ENCODE measurements at places on chromosomes 4 and X.
A peak's percentile ranks its signal among the peaks of the same experiment; 100 is the strongest.

DNA sequence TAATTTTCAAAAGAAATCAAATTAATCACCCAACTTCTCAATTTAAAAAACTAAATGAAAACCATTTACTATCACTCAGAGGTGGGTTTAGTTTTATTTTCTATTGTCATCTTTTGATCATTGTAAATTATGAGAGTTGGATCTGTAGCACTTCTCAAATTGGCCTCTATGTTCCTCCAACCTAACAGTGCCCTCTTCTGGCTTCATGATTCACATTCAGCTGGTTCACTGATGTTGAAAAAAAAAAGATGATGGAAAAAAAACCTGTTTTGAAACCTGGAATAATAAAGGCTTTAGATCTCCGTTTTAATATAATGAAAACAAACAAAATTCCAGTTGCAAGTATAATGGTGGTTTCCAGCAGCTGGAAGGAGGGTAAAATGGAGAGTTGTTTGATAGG, 2.4 kb upstream of the NBDY start:
- no peak for DNase-seq

DNA sequence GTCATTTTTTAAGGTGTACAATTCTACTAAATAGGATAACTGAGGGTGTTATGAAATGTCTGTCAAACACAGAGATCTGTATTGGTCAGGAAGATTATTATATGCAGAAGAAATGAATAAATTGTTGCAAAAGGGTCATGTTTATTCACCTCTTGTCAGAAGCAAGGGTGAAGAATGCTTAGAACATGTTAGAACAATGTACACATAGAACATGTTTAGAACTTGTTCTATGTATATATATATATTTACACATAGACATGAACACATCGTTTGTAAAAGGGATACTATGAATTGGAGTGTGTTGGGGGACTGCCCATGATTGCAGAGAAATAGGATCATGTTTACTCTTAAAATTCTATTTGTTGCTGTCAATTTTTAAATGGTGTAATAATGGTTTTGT, 28.0 kb upstream of the TMEM150C start:
- DNase-seq: no peak

GRCh38 chr4:1258457-1258856, 9.5 kb upstream of the CTBP1 start:
- DNase-seq: no peak

- DNase-seq: no peak
These were observed 5.8 kb downstream of the WAS start for GRCh38 chrX:48689208-48689920.

- no peak for DNase-seq
These were observed 42.9 kb downstream of the RBM47 start for GRCh38 chr4:40586729-40587128.

GRCh38 chrX:103949506-103949905, 12.9 kb upstream of the TMSB15B start:
- no peak for DNase-seq

DNA sequence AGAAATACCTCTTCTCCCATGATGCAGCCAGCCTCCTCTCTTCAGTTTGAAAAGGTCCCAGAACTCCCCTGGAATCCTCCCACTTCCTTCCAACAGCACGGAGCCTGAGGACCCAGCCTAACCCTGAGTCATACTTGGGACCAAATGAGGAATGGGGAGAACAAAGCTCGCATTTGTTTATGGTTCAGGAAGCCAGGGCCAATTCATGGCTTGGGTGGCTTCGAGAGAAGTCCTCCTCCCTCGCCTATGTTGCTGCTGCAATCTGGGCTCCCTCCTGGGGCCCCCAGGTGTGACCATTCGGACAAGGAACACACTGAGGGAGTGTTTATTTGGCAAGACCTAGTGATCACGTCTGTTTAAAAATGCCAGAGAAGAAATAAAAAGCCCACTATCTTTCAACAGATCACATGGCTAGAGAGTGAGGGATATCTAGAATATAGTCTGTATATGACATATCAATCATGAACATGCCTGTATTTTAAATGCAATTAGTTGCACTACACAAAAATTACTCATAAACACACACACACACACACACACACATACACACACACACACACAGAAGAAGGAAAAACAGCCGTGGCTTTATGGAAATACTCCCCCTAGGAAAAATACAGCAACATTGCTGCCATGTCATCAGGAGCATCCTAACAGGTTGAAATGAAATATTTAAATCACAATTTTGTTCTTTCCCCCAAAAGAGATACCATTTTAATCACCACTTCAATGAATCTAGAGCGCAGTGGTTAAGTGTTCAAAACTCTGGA, 155.7 kb upstream of the MAP3K15 start:
- no peak for DNase-seq

- no peak for DNase-seq
These were observed 47.3 kb upstream of the PPARGC1A start for GRCh38 chr4:23937173-23937572.

DNA sequence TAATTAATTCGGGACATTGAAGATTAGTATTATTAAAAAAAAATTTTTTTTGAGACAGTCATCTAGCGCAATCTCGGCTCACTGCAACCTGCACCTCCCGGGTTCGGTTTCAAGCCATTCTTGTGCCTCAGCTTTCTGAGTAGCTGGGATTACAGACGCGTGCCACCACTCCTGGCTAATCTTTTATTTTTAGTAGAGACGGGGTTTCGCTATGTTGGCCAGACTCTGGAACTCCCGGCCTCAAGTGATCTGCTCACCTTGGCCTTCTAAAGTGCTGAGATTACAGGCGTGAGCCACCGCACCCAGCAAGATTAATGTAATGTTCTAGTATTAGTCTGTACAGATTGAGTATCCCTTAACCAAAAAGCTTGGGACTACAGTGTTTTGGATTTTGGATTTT, 32.7 kb downstream of the REST start:
- no peak for DNase-seq

DNA sequence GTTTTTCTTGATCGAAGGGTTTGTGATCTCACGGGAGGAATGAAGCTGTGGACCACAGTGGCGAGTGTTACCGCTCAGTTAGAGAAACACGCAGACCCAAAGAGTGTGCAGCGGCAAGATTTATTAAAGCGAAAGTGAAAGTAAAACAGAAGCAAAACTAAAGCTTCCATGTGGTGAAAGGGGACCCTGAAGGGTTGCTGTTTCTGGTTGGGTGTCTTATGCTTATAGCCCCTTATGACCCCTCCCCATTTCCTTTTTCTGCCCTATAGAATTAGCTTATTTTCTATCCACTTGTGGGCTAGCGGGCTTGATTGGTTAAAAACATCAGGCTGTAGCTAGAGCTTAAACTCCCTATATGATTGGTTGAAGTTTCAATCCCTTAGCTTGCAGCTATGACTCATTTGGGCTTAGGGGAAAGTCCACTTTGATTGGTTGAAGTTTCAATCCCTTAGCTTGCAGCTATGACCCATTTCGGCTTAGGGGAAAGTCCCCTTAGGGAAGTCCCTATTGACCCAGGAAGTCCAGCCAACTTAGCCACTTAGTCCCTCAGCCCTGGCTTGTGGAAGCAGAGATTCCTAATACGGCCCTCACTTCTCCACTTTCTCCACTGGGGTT, 171.2 kb upstream of the NWD2 start:
- DNase-seq: no peak

GRCh38 chrX:18436017-18436416, 10.6 kb downstream of the CDKL5 start:
- no peak for DNase-seq

GRCh38 chrX:111365770-111366325, 46.1 kb downstream of the DCX start:
- no peak for DNase-seq

- DNase-seq: no peak
These were observed 129.8 kb downstream of the GPR143 start for GRCh38 chrX:9635803-9636202.

- DNase-seq: peak; percentile 8
These were observed at the start of gene CLGN for GRCh38 chr4:140427106-140427918. CLGN (minus strand) TSS chr4:140427648; CDS start chr4:140413078, 14,570 bp downstream.

GRCh38 chr4:76696109-76696508, 201.8 kb downstream of the SOWAHB start:
- DNase-seq: no peak

DNA sequence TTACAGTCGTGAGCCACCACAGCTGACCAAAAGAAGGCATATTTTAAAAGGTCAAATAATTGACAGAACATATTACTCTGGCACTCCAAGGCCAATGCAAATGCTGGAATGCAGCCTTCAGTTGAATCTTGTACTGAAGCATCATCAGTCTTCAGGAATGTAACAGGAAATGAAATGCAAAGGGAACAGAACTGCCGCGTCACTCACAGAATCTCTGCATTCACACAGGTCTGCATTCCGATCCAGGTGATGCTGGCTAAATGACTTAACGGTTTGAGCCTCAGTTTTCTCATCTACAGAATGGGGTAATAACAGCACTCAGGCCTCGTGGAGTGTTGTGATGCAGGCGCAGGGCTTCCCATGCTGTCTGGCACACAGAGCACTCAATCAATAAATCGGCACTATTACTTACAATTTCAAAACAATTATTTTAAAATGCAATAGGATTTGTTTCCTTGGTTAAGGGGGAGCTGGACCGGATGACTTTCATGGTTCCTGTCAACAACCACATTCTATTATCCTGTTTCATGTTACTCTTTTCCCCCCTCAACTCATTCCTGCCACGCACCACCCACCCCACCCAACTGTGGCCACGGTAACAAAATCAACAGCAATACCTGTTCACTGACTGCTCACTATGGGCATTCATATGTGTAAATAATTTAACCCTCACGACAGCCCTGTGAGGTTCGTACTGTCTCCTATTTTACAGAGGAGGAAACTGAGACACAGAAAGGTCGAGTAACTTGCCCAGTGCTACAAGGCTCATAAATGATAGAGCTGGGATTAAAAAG, 32.4 kb downstream of the IGFBP7 start:
- DNase-seq: no peak

DNA sequence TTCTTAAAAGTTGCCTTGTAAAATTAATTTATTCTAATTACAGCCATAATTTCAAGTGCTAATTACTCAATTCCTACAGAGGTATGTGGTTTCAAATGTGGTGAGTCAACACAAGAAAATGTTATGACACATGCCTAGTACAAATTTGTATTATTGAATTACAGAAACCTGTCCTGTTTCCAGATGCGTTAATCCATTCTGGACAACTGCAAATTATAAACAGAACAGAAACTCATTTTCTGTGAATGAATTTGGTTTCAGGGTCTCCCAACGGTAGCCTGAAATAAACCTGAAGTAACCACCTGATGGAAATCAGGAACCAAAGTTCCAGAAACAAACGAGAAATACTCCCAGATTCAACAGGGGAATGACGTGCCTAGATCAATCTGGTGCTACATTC, 328.6 kb upstream of the F9 start:
- DNase-seq: no peak

- DNase-seq: no peak
These were observed 162.8 kb downstream of the WDFY3 start for GRCh38 chr4:84803720-84804119.

GRCh38 chr4:138341739-138342415, 99.7 kb upstream of the SLC7A11 start:
- no peak for DNase-seq

- DNase-seq: no peak
These were observed 288.5 kb downstream of the FBXW7 start for GRCh38 chr4:152247271-152247975.

GRCh38 chr4:21819086-21819485, 129.5 kb downstream of the KCNIP4 start:
- no peak for DNase-seq

DNA sequence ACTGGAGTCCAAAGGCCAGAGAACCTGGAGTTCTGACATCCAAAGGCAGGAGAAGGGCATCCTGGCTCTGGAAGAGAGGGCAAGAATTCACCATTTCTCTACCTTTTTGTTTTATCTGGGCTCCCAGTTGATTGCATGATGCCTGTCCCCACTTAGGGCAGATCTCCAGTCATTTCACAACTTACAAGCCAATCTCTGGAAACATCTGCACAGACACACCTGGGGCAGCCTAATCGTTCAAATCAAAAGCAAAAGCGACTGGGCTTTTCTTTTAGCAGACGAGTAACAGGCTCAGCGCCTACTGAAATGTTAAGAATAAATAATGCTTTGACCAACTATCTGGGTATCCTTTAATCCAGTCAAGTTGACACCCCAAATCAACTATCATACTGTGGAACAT, 136.0 kb upstream of the NPY2R start:
- no peak for DNase-seq

DNA sequence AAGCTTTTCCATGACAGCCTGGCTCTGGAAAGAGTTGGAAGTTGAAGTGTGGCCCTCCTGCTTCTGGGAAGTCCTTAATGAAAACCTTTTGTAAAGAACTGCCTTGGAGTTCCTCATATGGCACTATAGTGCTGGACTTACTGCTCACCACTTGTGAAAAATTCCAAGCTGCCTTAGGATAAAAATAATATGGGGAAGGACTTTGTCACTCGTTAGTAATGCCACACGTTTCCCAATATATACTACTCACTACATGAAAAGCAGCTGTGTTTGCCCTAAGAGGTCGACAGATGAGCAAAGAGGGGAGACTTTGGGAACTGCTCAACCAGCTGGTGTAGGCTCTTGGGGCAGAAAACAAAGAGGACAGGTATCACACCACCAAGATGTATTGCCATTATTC, 11.7 kb downstream of the OPHN1 start:
- DNase-seq: no peak

GRCh38 chr4:105455182-105455581, 18.7 kb downstream of the PPA2 start:
- DNase-seq: no peak

DNA sequence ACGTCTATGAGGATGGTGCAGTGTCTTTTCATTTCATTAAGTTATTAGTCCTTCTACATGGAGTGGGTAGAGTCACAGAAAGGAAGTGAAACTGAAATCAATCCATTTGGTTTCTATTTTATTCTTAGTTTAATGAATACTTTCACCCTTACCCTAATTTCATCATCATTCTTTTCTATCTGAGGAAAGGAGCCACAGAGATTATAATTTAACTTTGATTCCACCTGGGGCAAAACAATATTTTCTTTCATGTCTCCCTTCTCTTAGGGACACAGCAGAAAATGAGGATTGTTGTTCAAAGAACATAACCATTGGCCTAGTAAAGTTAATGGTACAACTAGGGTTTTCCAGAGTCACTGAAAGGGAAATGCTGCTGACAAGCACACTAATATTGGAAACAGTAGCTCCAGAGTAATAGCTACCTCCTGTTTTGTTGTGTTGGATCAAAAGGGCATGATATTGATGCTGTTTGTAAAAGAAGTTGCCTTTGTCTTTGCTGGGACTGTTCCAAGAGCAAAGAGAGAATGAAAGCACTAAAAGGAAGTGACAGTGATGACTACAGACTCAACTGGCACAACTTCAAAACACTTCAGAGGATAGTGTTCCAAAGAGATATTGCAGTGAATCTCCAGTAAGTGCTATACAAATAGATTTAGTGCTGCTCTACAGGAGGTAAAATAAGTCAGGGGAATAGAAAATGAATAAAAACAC, 247.1 kb upstream of the PITX2 start:
- DNase-seq: no peak

GRCh38 chr4:143286701-143287571, 49.7 kb upstream of the GAB1 start:
- DNase-seq: no peak

DNA sequence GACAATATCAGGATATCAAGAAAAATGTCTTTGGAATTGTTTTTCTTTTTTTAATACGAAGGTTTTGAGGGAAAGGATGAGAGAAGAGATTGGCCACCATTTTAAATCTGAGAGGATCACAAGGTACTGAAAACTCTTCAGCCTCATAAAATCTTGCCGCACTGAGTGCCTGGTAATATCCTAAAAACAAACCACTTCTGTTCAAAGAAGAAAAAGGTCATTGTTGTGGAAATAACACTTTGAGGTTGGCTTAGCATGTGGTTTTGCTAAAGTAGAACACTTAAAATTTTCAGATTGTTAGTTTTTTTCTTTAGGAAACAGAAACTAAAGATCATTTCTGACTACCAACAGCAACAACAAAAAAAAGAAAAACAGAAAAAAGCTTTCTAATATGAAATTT, 1.0 kb upstream of the CLDN22 start:
- DNase-seq: no peak
